ENCODE measurements at places on chromosomes 2 and 18. TPM values are rescaled to one million over a fixed set of nuclear protein-coding genes. Genes with fewer than 3 reads are reported as not detected.

NEU2 gene
- not detected for polyA plus RNA-seq

TSN gene
- 16.2 TPM for polyA plus RNA-seq

NAPG gene
- 24.1 TPM for polyA plus RNA-seq

BOD1L2 gene
- not detected for polyA plus RNA-seq

C2orf66 gene
- polyA plus RNA-seq = 0.06 TPM

TUBA3E gene
- polyA plus RNA-seq = not detected

TGFA gene
- 9.6 TPM for polyA plus RNA-seq

LOXL3 gene
- 0.22 TPM for polyA plus RNA-seq

GRCh38 chr18:35465329-35465728, 32.4 kb downstream of the INO80C start:
- DNase-seq = no peak
- H3K4me3 ChIP-seq = no peak overlapping the region
- no peaks in the 10 kb centered on the region for H3K36me3 ChIP-seq
- no peaks in the 10 kb centered on the region for H3K27me3 ChIP-seq
- peaks cover 7% of the 10 kb centered on the region for H3K4me1 ChIP-seq

- H3K27ac ChIP-seq = no peak overlapping the region
- H3K4me3 ChIP-seq = no peak overlapping the region
- H3K36me3 ChIP-seq = no peaks in the 10 kb centered on the region
- peak; percentile 10 for DNase-seq
- H3K4me1 ChIP-seq = no peaks in the 10 kb centered on the region
- no peaks in the 10 kb centered on the region for H3K27me3 ChIP-seq
These were observed 75.6 kb upstream of the REG3A start for GRCh38 chr2:79235135-79235534.

DNA sequence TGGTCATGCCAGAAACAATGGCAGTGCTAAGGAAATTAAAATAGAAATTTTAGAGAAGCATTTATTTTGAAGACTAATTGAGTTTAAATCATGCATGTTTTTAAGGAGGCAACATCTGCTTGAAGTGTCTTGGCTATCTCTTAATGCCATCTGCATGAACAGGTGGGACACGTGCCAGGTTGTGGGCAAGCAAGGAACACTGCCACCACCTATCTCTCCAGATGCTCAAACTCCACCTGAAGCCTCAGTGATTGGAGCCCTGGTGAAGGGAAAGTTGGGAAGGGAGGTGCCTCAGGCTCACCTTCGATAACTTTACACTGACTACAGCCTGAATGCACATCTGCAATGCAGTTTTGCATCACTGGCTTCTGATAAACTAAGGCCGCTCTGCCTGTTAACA, 91.5 kb downstream of the TPGS2 start:
- no peak overlapping the region for H3K27ac ChIP-seq
- DNase-seq = no peak
- H3K36me3 ChIP-seq = no peaks in the 10 kb centered on the region
- H3K27me3 ChIP-seq = no peaks in the 10 kb centered on the region
- H3K4me3 ChIP-seq = no peak overlapping the region

GRCh38 chr2:21039080-21039556, 4.8 kb downstream of the APOB start:
- H3K27ac ChIP-seq = no peak overlapping the region
- H3K27me3 ChIP-seq = no peaks in the 10 kb centered on the region
- no peaks in the 10 kb centered on the region for H3K4me1 ChIP-seq
- no peak for DNase-seq
- H3K4me3 ChIP-seq = peak overlapping the region; percentile 5

- H3K27ac ChIP-seq = no peak overlapping the region
- H3K4me3 ChIP-seq = no peak overlapping the region
- peaks cover 1% of the 10 kb centered on the region for H3K27me3 ChIP-seq
- no peaks in the 10 kb centered on the region for H3K36me3 ChIP-seq
These were observed 4.5 kb downstream of the RBMS1 start for GRCh38 chr2:160489111-160489510.

GRCh38 chr2:67848551-67849285, 214.1 kb downstream of the C1D start:
- H3K4me3 ChIP-seq = no peak overlapping the region
- no peak for DNase-seq
- H3K4me1 ChIP-seq = no peaks in the 10 kb centered on the region
- H3K27me3 ChIP-seq = no peaks in the 10 kb centered on the region

- no peaks in the 10 kb centered on the region for H3K27me3 ChIP-seq
- H3K36me3 ChIP-seq = no peaks in the 10 kb centered on the region
- H3K4me3 ChIP-seq = peak overlapping the region; percentile 48
- no peak overlapping the region for H3K27ac ChIP-seq
These were observed 421 bp upstream of the FAM171B start for GRCh38 chr2:186693446-186693832.

DNA sequence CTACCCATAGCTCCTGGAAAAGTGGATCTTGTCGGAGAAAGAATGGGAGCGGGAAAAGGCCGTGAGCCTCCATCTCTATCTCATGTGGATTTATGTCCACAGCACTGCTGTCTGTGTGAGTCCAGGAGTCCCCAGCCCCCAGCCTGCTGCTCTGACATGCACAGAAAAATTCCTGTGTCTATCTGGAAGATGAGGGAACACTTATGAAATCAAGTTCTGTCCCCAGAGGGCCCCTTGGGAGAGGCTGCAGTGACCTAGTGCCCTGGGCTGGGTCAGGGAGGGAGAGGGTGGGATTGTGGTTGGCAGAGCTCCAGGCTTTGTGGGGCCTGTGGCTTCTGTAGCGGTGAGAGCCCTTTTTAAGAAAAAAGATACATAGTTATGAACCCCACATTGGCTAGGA, 37.6 kb downstream of the HJURP start:
- H3K27me3 ChIP-seq = no peaks in the 10 kb centered on the region
- H3K4me1 ChIP-seq = no peaks in the 10 kb centered on the region
- H3K4me3 ChIP-seq = no peak overlapping the region
- H3K27ac ChIP-seq = no peak overlapping the region
- no peaks in the 10 kb centered on the region for H3K36me3 ChIP-seq

- no peaks in the 10 kb centered on the region for H3K4me1 ChIP-seq
- peak; percentile 60 for DNase-seq
- no peaks in the 10 kb centered on the region for H3K36me3 ChIP-seq
- H3K27me3 ChIP-seq = no peaks in the 10 kb centered on the region
- no peak overlapping the region for H3K27ac ChIP-seq
These were observed 103.5 kb downstream of the UPP2 start for GRCh38 chr2:158205215-158205614.

DNA sequence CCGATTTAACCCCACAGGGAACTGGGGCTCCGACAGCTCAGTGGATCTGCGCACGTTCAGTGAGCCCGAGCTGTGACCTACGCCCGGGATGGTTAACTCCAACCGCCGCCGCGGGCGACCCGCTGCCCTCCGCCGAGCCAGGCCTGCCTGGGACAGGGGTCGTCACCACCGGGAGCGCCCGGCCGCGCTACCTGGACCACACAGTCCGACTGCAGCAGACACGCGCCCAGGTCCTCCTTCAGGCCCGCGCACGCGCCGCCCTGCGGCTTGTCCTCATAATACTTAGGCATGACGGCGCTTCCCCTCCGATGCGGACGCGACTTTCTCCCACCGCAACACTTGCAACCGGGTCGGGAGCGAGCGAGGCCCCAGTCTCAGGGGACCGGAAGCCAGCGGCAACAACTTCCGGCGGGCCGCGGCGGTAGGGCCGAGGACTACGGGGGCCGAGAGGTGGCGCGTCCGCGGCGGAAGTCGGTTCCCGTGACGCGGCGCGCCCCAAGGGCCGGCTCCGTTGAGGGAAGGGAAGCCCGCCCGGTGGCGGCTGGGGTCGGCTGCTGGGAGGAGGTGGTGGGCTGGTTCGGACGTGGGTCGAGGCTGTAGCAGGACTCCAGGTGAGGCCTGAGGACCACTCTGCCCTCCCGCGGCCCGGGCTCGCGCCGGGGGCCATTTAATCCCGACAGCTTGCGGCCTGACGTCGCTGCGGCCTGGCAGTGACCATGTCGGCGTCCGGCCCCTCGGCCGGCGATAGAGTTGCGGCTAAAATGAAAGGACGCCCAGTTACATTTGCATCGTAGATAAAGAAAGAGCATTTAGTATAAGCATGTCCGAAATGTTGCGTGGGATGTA, at the start of the genes COA5 and UNC50:
Gene COA5, minus strand, starts transcription at position 397 of the 846 bp plus-strand sequence. Its CDS starts 107 bp downstream, at position 290.
Gene UNC50, plus strand, starts transcription at position 474 of the 846 bp plus-strand sequence. CDS start 1,171 bp downstream, outside the sequence.
- peaks cover 12% of the 10 kb centered on the region for H3K4me1 ChIP-seq
- no peaks in the 10 kb centered on the region for H3K27me3 ChIP-seq
- H3K4me3 ChIP-seq = peak within 1 kb of the TSS; percentile 98
- H3K36me3 ChIP-seq = peaks cover 6% of the 10 kb centered on the region
- peak; percentile 88 for DNase-seq
- peak within 1 kb of the TSS; percentile 78 for H3K27ac ChIP-seq

GRCh38 chr2:216572582-216573578, 60.3 kb upstream of the IGFBP2 start:
- H3K36me3 ChIP-seq = no peaks in the 10 kb centered on the region
- H3K27me3 ChIP-seq = no peaks in the 10 kb centered on the region
- H3K4me3 ChIP-seq = no peak overlapping the region
- H3K4me1 ChIP-seq = no peaks in the 10 kb centered on the region

GRCh38 chr2:42195559-42195958, 26.4 kb downstream of the EML4 start:
- H3K4me1 ChIP-seq = peaks cover 5% of the 10 kb centered on the region
- no peaks in the 10 kb centered on the region for H3K27me3 ChIP-seq
- no peak overlapping the region for H3K4me3 ChIP-seq
- no peaks in the 10 kb centered on the region for H3K36me3 ChIP-seq
- DNase-seq = peak; percentile 95

DNA sequence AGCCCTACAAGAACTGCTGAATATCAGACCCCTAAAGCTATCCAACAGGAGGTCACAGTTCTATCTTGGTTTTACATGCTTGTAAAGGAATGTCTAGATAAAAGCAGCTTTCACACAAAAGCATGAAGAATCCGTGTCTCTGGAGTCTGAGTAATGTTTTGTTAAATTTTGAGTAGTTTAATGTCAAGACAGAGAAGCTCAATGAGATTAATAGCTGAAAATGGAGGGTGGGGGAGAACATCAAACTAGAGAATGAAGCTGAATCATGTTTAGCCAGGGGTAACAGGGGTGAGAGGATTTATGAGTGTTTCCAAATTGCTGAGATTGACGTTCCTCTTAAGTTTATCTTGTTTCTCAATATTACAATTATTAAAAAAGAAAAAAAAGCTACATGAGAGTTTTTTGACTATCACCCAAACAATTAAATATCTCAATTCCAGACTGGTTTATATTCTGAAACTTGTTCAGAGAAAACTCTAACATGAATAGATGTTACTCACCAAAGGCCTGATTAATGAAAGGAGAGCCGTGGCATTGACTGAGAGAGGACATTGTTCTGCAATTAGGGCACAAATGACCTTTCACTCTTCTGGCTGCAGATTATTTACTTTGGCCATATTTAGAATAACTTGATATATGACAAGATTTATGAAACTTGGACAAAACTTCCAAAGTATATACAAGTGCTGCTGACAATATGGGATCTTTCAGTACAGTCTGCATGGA, 266.4 kb upstream of the ETAA1 start:
- no peak overlapping the region for H3K4me3 ChIP-seq
- H3K4me1 ChIP-seq = no peaks in the 10 kb centered on the region
- peak; percentile 3 for DNase-seq
- peak overlapping the region; percentile 11 for H3K27ac ChIP-seq

DNA sequence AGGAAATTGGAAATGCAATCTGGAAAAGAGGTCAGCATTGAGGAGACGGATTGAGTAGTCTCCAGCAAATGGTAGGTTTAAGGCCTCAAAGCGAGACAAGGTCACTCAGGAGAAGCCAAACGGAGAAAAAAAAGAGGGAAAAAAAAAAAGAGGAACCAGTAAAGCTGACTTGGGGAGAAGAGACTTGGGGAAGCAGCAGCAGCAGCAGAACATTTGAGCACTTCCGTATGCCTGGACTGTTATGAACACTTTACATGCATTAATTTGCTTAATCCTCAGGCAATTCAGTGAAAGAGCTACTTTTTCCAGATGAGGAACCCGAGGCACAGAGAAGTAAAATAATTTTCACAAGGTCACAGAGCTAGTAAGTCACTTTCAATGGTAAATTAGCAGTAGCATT, 81.3 kb downstream of the OSBPL6 start:
- no peak overlapping the region for H3K4me3 ChIP-seq
- H3K27me3 ChIP-seq = no peaks in the 10 kb centered on the region
- DNase-seq = no peak
- H3K4me1 ChIP-seq = no peaks in the 10 kb centered on the region

DNA sequence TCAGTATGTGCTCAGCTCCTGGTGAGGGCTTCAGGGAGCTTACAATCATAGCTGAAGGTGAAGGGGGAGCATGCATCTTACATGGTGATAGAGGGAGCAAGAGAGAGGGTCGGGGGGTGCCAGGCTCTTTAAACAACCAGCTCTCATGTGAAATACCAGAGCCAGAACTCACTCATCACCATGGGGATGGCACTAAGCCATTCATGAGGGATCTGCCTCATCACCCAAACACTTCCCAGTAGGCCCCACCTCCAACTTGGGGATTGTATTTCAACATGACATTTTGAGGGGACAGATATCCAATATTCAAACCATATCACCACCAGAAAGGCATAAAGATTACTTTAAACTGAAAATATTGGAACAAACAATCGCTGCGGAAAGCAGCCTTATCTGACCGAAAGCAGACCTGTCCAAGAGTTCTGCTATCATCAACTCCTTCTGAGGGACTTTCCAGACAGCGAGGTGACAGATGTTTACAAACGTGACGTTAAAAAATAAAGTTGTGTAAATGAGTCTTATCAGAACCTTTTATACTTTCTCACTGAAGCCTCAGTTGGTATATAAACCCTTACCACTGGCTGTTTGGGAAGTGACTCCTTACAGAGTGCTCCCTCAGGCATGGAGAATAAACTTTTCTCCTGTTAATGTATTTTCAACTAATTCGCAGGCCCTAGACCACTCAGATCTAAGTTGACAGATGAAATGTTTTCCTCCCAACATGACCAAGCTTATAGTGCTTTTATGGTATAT, 35.5 kb upstream of the PTH2R start:
- no peak for DNase-seq
- no peaks in the 10 kb centered on the region for H3K4me1 ChIP-seq
- H3K4me3 ChIP-seq = no peak overlapping the region
- H3K27ac ChIP-seq = no peak overlapping the region

- H3K4me1 ChIP-seq = no peaks in the 10 kb centered on the region
- H3K36me3 ChIP-seq = no peaks in the 10 kb centered on the region
- H3K4me3 ChIP-seq = no peak overlapping the region
- H3K27me3 ChIP-seq = no peaks in the 10 kb centered on the region
These were observed 116.0 kb upstream of the RAB27B start for GRCh38 chr18:54712306-54712705.

DNA sequence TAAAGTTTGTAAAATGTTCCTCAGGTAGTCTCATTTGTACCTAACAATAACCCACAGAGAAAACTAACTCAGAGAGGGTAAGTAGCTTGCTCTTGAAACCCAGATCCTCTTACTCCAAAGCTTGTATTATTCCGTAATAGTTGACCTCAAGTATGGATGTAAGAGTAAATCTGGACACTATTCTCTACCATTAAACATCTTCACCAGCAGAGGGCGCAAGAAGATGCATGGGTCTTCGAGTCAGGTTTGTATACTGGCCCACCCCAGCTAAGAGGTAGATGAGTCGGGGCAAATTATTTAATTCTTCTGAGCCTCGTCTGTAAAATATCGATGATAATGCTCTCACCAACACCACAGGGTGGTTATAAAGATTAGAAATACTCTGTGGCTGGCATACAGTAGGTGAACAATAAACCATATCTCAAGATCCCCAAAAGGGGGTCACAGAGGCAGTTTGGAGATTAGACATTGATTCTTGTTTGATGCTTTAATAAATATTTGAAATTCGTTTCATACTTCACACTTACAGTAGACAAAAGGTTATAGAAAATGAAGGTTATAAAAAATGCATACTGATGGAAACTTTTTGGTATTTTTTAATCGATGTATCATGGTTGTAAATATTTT, 3.5 kb upstream of the CABLES1 start:
- H3K36me3 ChIP-seq = no peaks in the 10 kb centered on the region
- no peaks in the 10 kb centered on the region for H3K4me1 ChIP-seq
- DNase-seq = peak; percentile 82

Data from small intestine (tissue), 16 donors.